Stimulated activated CD8-positive, alpha-beta memory T cell treated with anti-CD3 and anti-CD28 coated beads, Interleukin-7, amount 100 ng/mL, for 4 hours (primary cell): ENCODE measurements at places on chromosomes 7 and 10.

DNA sequence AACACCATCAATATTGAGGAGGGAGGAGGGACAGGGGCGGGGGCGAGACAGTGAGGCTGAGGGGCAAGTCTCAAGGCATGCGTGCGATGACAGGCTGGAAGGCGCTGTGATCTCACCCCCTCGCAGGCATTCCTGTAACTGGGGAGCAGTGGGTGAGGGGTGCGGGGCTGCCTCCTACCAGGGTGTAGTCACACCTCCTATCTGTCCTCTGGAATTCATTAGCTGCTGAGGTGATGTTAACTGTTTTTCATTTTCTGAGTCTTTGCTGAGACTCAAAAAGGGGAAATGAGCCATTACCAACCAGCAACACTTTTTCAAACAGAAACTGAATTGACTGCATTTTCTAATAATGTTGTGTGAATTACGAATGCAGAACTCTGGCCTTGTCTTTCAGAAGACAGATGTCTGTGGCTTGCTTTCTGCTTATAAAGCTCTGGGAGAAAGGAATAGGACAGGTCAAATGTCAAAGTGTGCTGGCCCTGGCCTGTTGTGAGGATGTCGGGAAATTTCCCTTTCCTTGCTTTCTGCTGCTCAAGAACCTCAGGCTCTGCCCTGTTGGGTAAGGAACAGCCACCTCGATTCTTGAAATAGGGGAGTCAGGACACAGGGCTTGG, 23.7 kb upstream of the CDH23 start:
- no peak for DNase-seq

DNA sequence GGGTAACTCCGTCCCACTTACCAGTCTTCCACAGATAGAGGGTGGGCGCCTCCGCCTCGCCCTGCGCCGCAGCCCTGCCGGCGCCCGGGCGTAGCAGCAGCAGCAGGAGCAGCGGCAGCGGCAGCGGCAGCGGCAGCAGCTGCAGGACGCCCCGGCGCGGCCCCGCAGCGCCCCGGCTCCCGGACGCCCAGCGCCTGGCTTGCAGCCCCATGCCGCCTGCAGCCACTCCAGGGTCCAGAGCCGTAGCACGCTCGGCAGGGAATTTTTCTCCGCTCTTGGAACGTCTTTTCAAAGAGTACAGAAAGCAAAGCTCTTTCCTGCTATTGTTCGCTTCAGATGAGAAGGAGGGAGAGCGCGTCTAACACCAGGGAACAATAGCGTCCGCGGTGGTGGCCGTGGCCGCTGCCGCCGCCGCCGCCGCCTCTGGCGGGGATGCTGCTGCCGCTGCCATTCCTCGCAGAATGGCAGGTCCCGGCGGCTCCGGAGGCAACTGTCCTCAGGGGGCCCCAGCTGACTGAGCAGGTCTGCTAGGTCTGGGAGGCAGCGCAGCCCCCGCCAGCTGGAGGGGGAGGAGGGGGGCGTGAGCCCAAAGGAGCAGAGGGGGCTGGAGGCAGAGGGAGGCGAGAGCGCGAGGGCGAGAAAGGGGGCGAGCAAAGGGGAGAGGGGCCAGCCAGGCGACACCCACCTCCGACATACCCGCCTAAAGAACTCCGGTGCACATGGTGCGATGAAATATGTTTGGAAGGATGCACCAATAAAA, at the start of gene THSD7A:
Gene THSD7A (minus strand): TSS at position 463 of the 760 bp plus-strand sequence. CDS start 252 bp downstream, at position 211.
- DNase-seq: no peak

DNA sequence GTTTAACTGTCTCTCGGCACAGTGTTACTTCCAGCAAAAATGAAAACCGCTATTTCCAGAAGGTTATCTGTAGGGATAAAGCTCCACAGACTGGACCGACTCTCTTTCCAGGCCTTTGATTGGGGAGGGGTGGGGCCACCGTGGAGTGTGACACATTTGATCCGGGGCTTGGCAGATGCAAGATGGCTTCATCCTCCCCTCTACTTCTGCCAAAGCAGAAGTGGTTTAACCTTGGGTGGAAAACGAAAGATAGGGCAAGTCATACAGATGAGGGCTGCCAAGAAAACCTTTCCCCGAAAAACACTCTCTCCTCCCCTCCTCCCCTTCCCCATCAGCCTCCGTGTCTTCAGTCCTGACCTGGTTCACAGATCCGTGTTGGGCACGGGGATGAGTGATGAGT, 139.7 kb upstream of the SH2B2 start:
- no peak for DNase-seq

DNA sequence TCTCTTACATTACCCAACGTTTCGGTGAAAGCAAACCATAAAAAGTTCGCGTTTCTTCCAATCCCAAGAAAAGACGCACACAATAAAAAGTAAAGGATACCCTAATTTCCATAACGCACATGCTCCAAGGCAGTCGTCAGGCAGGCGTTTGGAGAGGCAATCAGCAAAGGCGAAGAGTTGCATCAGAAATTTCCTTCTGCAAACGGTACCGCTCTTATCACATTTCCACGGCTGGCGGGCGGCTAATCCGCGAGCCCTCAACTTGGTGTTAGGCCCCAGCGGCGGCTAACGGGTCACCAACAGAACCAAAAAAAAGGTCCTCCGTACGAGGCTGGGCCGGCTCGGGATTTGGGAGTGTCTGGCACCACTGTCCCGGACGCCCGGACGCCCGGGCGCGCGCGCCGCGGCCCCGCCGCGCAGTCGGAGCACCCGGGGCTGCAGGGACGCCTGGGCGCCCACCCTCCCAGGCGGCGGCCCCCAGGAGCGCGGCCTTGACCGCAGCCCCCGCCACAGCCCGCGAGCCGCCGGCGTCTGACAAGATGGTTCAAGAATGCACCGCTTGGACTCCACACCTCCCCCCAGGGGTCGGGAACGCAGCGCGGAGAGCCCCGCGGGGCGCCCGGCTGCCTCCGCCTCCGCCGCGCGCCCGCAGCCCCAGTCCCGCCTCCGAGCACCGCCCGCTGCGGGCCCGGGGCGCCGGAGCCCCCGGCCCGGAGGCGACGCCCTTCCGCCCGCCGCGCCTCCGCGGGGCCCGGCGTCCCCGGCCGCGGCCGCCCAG, 9.8 kb upstream of the GRB10 start:
- DNase-seq: no peak

DNA sequence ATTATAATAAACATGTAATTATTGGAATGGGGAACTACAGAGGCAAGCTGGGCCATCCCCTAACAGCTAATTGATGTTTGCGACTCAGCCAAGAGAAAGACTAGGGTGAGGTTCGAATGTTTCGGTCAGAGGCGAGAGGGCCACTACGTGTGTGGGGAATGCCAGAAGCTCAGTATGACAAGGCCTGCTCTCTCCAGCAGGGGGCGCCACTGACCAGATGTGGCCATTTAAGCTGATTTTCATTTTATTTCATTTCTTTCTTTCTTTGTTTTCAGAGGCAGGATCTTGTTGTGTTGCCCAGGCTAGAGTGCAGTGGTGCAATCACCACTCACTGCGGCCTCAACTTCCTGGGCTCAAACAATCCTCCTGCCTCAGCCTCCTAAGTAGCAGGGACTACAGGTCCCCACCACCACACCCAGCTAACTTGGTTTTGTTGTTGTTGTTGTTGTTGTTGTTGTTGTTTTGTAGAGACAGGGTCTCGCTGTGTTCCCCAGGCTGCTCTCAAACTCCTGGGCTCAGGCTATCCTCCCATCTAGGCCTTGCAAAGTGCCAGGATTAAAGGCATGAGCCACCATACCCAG, 38.1 kb downstream of the TMEM130 start:
- no peak for DNase-seq

DNA sequence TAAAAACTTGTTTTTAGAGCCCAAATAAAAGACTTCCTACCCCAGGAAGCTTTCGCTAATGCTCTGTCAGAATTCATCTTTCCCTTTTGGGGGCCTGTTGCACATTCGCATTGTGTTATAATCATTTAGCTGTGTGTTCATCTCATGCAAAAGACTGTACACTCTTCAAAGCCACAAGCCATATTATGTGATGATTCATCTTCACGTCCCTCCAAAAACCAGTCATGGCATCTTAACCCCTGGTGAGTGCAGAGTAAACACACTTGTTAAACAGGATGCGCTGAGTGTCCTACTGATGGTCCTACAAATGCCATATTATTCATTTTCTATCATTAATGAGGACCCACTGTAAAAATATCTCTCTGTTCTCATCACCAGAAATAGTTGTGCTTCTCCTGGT, 235.4 kb downstream of the KIAA1217 start:
- DNase-seq: no peak

- no peak for DNase-seq
These were observed 319.7 kb downstream of the HPSE2 start for GRCh38 chr10:98915911-98916310.

- no peak for DNase-seq
These were observed 38.8 kb downstream of the FGFR2 start for GRCh38 chr10:121559326-121560026.

GRCh38 chr7:20482071-20482470, 133.4 kb upstream of the ABCB5 start:
- no peak for DNase-seq

GRCh38 chr7:87369216-87369615, 23.8 kb downstream of the CROT start:
- no peak for DNase-seq

GRCh38 chr7:80883154-80884025, 35.5 kb downstream of the SEMA3C start:
- no peak for DNase-seq

DNA sequence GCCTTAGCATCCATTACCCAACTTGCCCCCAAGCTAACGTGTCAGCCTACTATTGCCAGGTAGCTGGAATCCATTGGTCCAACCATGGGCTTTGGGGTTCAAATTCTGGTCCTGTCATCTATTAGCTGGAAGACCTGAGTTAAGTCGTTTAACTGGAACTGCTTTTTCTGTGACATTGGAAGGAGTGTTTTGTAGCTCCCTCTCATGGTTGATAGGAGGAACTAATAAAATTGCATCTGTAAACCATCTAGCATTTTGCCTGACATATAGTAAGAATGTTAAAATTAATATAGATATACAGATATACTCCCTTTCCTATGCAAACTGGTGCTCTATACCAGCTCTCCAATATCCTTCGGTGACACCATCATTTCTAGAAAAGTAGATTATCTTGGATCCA, 23.8 kb upstream of the SLF2 start:
- no peak for DNase-seq

DNA sequence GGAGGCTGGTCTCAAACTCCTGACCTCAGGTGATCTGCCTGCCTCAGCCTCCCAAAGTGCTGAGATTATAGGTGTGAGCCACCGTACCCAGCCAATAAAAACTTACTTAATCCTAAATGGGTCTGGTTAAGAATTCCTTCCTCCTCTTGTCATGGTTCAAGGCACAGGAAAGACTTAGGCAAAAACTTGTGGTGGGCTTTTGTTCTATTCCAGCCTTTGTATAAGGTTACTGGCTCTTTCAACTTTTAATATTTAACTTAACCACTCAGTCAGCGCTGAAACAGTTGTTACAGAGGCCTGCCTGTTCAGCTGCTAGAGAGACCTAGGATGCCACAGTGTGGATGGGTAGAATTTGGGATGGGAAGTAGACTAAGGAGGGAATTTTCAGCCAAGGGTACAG, 28.1 kb upstream of the GARS1 start:
- no peak for DNase-seq
